ENCODE measurements at places on chromosomes 7 and 10.

DNA sequence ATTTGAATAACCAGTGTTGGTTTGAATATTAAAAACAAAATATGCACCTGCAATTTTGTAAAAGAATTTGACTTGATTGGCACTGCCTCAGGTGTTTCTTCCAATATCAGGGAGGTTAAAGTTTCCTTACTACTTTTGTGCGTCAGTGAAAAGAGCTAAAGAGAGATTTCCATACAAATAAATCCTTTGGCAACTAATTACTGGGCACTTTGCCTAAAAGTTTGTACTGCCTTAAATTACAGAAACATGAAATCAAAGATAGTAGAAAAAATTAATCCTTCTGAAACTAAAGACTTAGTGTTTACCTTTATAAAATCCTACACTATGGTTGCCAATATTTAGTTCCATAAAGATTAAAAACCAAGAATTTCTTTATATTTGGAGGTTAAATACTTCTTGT is 72.5 kb downstream of the DNAJB9 start:
- DNase-seq = no peak

GRCh38 chr10:19046679-19047078 is 1.9 kb upstream of the MALRD1 start:
- no peak for DNase-seq

DNA sequence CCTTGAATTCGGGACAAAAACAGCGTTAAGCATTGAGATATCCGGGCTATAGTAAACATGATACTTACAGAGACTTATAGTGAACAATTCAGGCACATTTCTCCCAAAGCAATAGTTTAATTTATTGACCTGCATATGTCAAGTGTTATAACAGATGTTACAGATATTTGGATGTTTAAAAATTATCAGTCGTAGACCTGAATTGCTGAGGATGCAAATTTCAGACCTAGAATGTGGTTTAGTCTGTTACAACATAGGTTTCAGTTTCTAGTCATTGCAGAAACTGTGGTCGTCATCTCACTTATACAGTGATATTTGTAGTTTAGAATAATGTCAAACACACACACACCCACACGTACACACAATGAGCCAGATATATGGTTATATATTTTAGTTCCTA is 85.2 kb downstream of the VTI1A start:
- DNase-seq = no peak

DNA sequence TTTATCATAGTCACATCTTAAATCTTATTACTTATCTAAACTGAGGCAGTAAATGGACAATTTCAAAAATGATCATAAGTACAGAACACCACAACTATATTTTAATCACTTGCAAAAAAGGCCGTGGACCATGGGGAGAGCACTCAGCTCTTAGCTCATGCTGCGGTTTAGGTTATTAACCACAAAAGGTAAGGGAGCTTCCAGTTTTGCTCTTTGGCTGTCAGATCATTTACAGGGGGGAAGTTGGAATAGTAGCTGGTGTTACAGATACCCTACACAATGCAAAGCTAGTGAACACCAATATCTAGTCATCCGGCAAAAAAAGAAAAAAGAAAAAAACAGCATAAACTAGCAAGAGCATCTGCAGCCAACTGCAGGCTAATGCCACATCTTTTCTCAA is 147.0 kb downstream of the BBS9 start:
- DNase-seq = no peak

GRCh38 chr10:96436035-96436434 is 77.2 kb upstream of the OPALIN start:
- no peak for DNase-seq

DNA sequence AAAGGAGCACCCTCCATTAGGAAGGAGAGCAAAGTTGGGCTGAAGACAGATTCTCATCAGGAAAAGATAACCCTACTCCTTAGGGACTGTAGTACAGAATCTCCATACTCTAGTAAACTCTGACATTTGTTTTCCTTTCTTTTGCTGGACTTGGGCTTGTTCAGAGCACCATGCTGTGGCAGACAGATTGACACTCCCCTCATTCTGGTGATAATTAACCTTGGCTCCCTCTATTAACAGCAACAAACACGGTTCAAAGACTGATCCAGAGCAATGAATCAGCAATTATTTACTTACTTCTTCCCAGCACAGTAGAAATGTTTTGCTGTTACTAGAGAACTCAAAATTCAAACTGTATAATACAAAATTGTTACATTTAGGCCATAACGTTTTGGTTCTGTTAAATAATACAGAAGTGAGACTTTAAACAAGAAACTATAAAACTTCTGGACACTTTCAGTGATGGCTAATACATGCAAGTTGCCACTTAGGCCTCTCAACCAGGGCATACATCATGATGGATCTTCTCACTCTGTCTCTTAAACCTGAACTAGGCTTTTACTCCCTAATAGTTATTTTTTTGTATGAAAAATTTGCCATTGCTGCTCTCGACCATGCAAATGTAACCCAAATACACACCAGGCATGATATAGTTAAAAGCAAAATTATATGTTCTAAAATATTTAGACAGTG is 639.0 kb downstream of the IPMK start:
- DNase-seq = no peak

GRCh38 chr10:76136961-76137360 is 705.5 kb downstream of the LRMDA start:
- DNase-seq = no peak
